ENCODE measurements at places on chromosomes 6 and 20. TPM values are rescaled to one million over a fixed set of nuclear protein-coding genes. Genes with fewer than 3 reads are reported as not detected.

The OPN5 gene
- total RNA-seq, result not detected

The SYNE1 gene
- 140 TPM for total RNA-seq

The SMLR1 gene
- not detected for total RNA-seq

The HMGCLL1 gene
- not detected for total RNA-seq

DNA sequence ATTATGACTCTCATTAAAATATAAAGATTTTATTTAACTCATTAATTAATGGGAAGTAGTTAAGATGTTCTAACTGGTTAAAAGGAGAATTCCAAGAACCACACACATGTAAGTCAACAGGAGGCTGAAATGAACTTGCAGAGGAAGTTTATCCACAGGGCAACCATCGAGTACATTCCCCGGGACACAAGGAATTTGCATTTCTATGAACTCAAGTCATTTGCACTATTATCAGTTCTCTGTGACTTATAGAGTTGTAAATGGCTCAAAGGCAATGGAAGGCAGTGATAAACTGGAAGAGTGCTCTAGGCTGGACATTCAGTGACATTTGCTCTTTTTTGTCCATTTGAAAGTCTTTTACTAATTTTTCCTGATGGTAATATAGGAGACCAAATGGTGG is 97.4 kb downstream of the SNX5 start:
- H3K27ac ChIP-seq, result no peak overlapping the region
- no peak for DNase-seq
- peaks cover 8% of the 10 kb centered on the region for H3K4me1 ChIP-seq
- H3K36me3 ChIP-seq, result no peaks in the 10 kb centered on the region
- H3K4me3 ChIP-seq, result no peak overlapping the region
- peaks cover 43% of the 10 kb centered on the region for H3K27me3 ChIP-seq

DNA sequence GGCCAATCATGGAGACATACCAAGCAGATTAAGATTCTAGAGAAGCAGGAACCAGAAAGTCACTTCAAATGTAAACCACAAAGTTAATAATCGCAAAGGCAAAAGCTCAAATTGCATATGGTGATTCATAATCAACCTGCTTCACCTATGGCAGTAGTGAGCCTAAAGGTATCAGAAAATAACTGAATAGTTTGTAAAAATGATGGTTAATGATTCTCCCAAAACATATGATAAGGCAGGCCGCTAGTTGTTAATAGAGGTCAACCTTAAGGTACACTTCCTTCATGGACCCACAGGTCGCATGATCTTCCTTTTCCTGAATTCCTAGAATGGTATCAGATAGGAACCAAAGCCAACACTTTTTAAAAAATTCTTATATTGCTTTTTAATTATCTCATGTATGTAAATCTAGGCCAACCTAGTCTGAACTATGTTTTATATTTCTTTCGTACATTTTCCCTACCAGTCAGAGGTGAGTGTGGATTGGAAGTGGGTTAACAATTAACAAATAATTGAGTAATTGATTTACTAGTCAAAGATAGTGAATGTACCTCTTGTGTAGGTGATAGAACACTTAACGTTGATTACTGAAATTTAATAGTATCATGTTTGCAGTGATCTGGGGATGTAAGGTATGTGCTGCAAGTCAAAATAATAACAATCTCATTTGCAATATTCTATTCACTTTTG is 16.4 kb downstream of the TAAR2 start:
- peaks cover 10% of the 10 kb centered on the region for H3K27me3 ChIP-seq
- H3K36me3 ChIP-seq, result no peaks in the 10 kb centered on the region
- no peak overlapping the region for H3K4me3 ChIP-seq
- no peak overlapping the region for H3K27ac ChIP-seq
- no peak for DNase-seq
- no peaks in the 10 kb centered on the region for H3K4me1 ChIP-seq

DNA sequence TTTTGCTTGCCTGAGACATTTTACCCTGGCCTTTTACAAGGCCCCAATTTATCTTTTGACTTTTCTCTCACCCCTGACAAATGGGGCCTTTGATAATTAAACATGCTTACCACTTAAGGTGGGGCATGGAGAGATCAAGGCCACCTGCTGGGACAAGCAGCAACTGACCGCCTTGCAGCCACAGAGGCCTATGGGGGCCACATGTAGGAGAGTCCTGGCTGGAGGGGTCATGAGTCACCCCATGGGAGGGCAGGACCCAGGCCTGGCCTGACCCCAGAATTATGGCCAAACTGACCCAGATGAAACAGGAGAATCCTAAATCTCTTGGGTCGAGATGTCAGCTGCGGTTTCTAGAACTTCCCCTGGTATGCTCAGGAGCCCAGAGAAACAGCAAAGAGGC is 8.5 kb upstream of the OCSTAMP start:
- H3K27me3 ChIP-seq, result no peaks in the 10 kb centered on the region
- H3K36me3 ChIP-seq, result no peaks in the 10 kb centered on the region
- no peak overlapping the region for H3K4me3 ChIP-seq
- peaks cover 36% of the 10 kb centered on the region for H3K4me1 ChIP-seq
- H3K27ac ChIP-seq, result no peak overlapping the region

- no peak for DNase-seq
- no peak overlapping the region for H3K27ac ChIP-seq
- H3K36me3 ChIP-seq, result peaks cover 14% of the 10 kb centered on the region
- H3K27me3 ChIP-seq, result no peaks in the 10 kb centered on the region
These were observed 84.7 kb upstream of the MRAP2 start for GRCh38 chr6:83948851-83949250.

DNA sequence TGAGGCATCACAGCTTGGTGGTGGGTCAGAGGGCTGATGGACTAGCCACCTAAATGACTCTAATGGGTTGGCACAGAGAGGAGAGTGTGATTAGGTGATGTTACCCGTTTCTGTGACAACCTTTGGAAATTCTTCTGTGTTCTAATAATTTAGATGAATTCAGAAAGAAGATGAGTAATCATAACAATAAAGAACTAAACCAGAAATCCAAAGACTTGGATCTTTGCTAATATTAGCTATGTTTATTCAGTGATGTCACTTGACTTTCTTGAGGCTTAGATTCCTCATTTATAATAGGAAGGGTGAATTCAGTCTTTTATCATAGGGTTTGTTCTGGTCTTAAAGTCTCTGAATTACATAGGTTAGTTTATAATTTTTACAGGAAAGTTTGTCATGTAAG is 19.9 kb downstream of the CRYBG1 start:
- no peak overlapping the region for H3K4me3 ChIP-seq
- H3K36me3 ChIP-seq, result no peaks in the 10 kb centered on the region
- H3K27ac ChIP-seq, result no peak overlapping the region
- H3K27me3 ChIP-seq, result peaks cover 5% of the 10 kb centered on the region

DNA sequence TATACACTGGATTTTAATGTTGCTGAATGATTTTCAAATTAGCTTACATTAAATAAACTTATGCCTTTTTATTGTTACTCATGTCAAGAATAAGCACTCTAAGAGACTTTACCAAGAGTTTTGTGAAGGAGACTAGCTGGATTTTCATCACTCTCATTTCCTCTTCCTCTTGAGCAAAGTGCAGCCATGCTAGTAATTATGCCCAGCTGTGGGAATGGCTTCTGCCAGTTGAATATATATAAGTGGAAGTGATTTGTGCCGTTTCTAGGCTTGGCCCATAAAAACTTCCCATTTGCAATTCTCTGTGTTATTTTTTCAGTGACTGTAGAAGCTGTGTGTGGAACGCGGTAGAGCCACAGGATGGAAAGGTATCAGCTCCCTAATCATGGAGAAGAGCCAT is 255.8 kb downstream of the HDGFL1 start:
- H3K27ac ChIP-seq, result no peak overlapping the region
- H3K4me3 ChIP-seq, result no peak overlapping the region
- no peaks in the 10 kb centered on the region for H3K36me3 ChIP-seq
- DNase-seq, result no peak

GRCh38 chr6:157406661-157407060 is 25.7 kb downstream of the ZDHHC14 start:
- no peak overlapping the region for H3K27ac ChIP-seq
- peaks cover 6% of the 10 kb centered on the region for H3K36me3 ChIP-seq
- peaks cover 3% of the 10 kb centered on the region for H3K4me1 ChIP-seq
- H3K4me3 ChIP-seq, result no peak overlapping the region
- H3K27me3 ChIP-seq, result no peaks in the 10 kb centered on the region

GRCh38 chr6:154161689-154162088 is 122.6 kb downstream of the OPRM1 start:
- H3K27ac ChIP-seq, result no peak overlapping the region
- no peaks in the 10 kb centered on the region for H3K27me3 ChIP-seq
- no peak for DNase-seq
- peaks cover 26% of the 10 kb centered on the region for H3K36me3 ChIP-seq

All from activated naive CD8-positive, alpha-beta T cell treated with anti-CD3 and anti-CD28 coated beads, Interleukin-2, amount 10 ng/mL, durations not matched to agents 7 days and 5 days (primary cell).